HT-29 (cell line): ENCODE measurements at places on chromosomes 4 and X.

DNA sequence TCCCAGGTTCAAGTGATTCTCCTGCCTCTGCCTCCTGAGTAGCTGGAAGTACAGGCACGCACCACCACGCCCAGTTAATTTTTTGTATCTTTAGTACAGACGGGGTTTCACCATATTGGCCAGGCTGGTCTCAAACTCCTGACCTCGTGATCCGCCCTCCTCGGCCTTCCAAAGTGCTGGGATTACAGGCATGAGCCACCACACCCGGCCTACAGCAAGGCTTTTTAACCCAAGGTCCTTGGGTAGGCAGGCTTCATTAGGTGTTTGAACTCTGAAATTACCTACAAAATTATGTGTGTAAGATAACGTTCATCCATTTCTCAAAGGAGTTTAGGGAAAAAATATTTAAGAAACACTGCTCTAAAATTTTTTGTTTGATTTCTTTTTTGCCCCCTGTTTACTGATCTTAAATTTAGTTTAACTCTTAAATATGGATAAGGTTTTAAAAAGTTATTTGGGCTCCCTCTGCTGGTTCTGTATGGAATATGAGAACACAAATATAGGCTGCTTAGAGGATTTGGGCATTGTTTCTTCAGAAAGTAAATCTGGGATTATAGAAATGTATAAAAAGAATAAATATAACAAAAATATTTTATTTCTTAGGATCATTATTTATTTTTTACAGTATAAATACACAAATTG lies 92.8 kb downstream of the CBR4 start:
- DNase-seq: peak; percentile 56

DNA sequence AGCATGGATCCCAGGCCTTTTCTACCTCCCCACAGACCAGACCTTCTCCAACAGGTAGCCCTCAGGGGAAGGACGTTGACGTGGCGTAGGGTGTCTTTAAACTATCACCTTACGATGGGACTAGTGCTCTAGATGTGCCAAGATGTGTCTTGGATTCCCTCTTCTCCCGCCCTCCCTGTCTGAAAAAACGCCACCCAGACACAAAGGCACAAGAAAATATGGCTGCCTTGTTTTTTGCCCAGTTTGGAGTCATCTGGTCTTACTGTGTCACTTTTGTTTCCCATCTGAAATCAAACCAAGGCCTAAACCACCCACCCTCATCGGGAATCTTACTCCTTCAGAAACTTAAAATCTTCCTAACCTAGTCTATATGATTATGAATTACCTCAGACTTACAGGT lies 235.4 kb downstream of the OR13H1 start:
- peak; percentile 11 for DNase-seq

- no peak for DNase-seq
Observed at GRCh38 chr4:5249727-5250126, 198.4 kb downstream of the STK32B start.

DNA sequence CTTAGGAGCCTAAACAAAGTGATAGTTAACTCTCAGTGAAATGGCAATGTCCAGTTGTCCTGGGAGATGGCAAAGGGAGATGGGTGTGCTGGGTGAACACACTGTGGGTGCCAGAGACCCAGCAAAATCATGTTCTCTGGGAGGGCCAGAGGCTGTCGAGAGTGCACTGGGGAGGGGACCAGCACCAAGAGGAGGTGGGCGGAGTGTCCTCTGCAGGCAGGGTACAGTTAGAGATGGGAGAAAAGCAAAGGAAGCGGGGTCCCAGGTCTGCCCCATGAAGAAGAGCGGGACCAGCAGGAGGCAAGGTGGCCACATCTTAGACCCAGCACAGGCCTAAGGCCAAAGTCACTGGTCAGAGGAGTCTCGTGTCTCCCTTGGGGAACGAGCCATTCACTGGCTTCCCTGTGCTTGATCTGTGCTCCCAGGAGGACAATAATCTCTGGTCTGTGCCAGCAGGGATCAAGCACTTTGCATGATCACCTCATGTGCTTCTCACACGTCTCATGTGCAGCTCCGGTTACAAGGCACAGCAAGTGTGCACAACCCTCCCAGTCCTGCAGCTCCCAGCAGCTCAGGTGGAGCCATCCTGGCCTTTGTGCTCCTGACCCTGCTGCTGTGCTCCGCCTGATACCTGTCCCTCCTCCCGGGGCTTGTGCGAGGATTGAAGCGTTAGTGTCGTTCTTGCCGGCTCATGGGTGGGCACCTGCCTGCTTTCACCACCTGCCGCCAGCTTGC lies 100.9 kb downstream of the FAM53A start:
- no peak for DNase-seq

DNA sequence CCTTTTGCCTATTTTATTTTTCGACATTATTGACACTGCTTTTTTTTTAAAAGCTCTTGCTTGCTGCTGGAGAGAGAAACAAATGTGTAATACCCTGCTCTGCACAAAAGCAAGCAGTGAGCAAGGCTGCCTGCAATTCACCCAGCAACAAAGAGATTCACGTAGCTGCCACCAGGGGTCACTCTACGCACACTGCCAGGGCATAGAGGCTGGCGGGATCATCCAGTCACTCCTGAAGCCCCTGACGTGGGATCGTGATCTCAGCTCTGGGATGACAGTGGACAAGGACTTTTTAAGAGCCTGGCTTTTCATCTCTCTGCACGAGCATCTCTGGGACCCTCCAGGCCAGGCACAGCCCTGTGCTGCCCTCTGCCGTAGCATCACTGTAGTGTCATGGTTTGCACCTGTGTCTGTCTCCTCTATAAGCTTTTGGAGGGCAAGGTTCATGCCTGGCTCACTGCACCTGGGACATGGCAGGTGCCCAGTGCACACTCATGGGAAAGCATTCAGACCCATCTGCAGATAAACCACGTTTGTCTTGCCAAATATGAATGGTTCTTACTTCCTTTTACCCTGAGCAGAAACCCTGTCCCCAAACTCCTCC lies 19.8 kb downstream of the C4orf50 start:
- DNase-seq: peak; percentile 70

GRCh38 chr4:40713798-40714197 lies 36.0 kb upstream of the NSUN7 start:
- no peak for DNase-seq

GRCh38 chr4:1879485-1879884 lies 8.3 kb downstream of the NSD2 start:
- no peak for DNase-seq

- no peak for DNase-seq
Observed at GRCh38 chrX:135438734-135439043, 16.9 kb downstream of the SMIM10L2A start.

GRCh38 chrX:148382983-148383382 lies 117.4 kb upstream of the AFF2 start:
- no peak for DNase-seq

- no peak for DNase-seq
Observed at GRCh38 chr4:169770416-169770815, 12.7 kb upstream of the HPF1 start.

DNA sequence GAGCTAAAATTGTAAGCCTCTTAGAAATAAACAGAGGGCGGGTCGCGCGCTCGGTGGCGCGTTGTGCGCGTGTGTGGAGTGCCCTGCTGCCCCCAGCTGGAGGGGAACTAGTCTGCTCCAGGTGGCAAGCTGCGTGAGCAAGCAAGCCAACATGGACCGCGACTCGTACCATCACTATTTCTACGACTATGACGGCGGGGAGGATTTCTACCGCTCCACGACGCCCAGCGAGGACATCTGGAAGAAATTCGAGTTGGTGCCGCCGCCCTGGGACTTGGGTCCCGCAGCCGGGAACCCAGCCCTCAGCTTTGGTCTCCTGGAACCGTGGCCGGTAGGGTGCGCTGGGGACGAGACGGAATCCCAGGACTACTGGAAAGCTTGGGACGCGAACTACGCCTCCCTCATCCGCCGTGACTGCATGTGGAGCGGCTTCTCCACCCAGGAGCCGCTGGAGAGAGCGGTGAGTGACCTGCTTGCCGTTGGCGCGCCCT lies 66.1 kb downstream of the DNAAF6 start:
- no peak for DNase-seq

DNA sequence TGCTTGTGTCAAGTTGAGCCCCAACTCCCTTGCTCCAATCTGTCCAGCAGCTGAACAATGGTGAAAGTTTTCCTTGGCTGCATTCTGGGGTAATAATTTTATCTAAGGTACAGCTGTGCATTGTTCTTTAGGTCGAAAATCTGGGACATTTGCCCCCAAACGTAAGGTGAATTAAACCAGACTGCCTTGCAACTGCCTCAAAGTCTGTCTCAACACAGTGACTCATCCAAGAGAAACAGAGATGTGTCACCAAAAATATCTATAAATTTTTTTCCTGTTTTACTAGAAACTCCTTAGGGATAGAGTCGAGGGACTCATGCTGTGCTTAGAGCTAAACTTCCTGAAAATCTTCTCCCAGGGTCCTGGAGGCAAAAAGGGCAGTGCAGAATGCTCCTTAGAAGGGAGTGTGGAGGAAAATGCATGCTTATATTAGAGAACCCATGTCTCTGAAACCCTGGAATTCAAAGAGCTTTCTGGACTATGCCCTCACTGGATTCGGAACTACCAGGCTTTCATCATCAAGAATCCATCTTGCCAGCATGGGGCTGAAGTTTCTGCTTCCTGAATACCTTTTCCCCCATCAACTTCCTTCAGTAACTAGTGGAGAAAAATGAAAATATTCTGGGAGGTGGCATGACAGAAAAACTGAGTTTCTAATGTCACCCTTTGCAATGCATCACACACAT lies 115.7 kb downstream of the PALLD start:
- DNase-seq: no peak

DNA sequence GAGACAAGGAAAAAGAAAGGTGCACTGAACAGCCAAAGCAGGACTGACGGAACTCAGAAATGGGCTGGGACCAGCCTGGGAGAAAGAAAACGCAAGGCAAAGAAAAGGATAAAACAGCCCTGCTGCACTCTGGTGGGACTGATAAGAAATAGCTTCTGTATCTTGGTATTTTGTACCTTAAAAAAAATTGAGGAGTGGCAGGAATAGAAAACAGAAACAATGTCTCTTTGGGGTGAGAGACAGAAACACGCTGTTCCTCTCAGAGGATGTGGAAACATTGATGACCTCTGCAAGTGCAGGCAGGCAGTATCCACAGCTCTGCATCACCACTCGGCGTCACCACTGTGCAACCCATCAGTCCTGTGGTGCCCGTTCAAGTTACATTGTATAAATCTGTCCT lies 152.5 kb upstream of the SPRY1 start:
- DNase-seq: peak; percentile 4

DNA sequence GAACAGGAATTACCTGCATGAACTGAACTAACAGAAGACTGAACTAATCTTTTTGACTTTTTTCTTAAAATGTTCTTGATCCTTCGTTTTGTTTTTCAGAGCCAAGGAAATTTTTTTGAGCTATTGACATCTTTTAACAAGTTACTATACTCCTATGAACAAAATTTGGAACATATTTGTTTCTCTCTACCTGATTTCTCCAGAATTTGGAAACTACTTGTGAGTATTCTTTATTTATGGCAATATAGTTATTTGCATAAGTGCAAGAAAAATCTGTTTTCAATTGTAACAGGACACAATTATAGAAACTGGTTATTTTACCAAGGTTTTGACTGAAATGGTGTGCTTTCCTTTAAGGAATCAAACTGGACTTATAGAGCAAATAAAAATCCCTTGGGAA lies 89.5 kb upstream of the HPGD start:
- no peak for DNase-seq

DNA sequence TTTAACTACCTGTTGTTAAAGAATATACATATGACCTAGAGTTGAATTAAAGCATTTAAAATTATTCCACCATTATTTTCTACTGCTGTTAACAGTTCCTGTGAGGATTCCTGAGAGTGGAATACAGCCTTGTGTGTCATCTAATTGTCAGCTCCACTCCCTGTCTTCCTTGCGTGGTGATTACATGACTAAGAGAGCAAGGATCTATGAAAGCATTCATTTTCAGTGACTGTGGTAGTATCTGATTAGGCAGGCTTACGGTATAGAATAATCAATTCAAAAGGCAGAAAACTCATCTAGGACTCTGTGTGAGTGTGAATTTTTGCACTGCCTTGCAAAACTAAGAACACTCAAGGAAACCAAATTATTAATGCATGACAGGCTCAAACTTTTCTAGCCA lies 577.8 kb downstream of the SH3BGRL start:
- no peak for DNase-seq

DNA sequence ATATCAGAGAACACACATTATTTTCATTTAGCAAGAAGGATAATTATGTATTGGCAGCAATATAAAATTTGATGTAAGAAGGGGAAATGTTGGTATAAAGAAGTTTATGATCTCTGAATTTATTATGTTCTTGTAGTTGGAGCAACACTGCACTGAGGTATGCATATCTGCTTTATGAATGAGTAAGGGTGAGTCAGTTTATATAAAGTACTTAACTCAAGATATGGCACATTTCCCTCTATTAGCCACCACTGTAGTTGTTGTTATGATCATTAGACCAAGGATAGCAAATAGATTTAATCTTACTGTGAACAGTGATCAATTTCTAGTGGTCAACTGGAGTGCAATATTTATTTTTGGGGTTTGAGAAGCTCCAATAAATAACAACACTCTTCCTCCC lies 66.6 kb downstream of the SNX25 start:
- no peak for DNase-seq

DNA sequence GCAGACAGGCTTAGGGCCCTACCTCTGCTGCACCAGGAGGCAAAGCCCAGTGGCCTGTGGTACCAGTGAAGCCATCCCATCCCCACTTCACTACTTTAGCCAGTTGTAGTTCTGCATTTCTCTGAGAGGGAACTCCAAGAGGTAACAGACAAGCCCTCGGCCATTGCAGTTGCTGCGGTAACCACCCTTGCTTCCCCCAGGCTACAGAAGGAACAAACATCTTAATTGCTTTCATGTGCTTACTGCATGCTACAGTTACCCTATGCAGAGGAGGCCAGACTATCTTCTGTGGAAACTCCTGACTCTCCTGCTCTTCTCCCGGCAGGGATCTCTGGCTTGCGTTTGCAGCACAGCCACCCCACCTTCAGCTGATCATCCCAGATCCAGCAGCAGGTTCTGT lies 67.8 kb downstream of the SPIN4 start:
- DNase-seq: no peak

GRCh38 chr4:10092481-10093270 lies 23.9 kb downstream of the WDR1 start:
- DNase-seq: no peak

- peak; percentile 23 for DNase-seq
Observed at GRCh38 chrX:15973299-15973698, 118.7 kb upstream of the AP1S2 start.

GRCh38 chr4:121737846-121738554 lies 27.0 kb downstream of the SMIM43 start:
- DNase-seq: no peak

- DNase-seq: no peak
Observed at GRCh38 chrX:18291006-18291545, 63.4 kb downstream of the SCML2 start.

GRCh38 chrX:111695297-111695880 lies 14.4 kb downstream of the ALG13 start:
- DNase-seq: no peak

DNA sequence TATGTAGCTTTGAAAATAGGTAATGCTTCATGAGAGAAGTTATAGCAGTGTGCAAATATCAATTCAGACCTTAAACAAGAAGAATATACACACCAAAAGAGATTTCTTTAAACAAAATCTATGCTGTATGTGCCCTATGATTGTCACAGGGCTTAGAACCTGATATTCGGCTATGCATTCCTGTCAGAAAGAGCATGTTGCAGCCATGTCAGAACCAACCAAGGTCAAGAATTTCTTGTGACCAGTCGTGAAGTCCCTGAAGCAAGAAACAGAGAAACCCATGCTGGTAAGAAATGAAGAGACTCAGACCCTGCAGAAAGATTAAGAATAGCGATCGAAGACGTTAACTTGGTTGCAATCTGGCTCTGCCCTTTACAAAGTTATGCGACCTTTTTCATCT lies 210.3 kb upstream of the SPIN4 start:
- DNase-seq: peak; percentile 6
